ENCODE measurements at places on chromosomes 7 and 10.

DNA sequence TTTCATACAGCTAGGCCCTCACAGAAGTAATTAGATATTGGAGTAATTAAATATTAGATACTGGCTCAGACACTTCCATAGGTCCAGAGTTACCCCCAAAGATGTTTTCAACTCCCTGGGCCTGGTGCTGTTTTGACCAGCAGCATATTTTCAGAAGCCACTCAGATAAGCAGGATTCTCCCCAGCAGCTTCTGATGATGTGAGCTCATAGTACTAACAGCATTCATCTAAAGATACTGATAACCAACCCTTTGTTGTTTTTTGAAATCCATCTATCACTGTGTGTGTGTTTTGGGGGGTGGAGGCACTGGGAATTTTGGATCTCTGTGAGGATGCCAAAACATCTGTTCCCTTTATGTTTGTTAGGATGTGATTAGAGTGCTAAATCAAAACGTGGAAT is 52.7 kb downstream of the VPS50 start:
- DNase-seq = no peak

- no peak for DNase-seq
Observed at GRCh38 chr7:100773491-100773890, 40.1 kb downstream of the ZAN start.

- DNase-seq = no peak
Observed at GRCh38 chr10:123928427-123928826, 36.8 kb upstream of the CPXM2 start.

- no peak for DNase-seq
Observed at GRCh38 chr7:44733708-44734481, 14.8 kb upstream of the ZMIZ2 start.

GRCh38 chr7:99029466-99030435 is 114.2 kb downstream of the SMURF1 start:
- DNase-seq = no peak

- no peak for DNase-seq
Observed at GRCh38 chr7:105691082-105691679, 109.9 kb upstream of the EFCAB10 start.

- DNase-seq = no peak
Observed at GRCh38 chr7:47906883-47907282, 41.4 kb downstream of the PKD1L1 start.

- DNase-seq = no peak
Observed at GRCh38 chr7:13727279-13727678, 262.2 kb downstream of the ETV1 start.

DNA sequence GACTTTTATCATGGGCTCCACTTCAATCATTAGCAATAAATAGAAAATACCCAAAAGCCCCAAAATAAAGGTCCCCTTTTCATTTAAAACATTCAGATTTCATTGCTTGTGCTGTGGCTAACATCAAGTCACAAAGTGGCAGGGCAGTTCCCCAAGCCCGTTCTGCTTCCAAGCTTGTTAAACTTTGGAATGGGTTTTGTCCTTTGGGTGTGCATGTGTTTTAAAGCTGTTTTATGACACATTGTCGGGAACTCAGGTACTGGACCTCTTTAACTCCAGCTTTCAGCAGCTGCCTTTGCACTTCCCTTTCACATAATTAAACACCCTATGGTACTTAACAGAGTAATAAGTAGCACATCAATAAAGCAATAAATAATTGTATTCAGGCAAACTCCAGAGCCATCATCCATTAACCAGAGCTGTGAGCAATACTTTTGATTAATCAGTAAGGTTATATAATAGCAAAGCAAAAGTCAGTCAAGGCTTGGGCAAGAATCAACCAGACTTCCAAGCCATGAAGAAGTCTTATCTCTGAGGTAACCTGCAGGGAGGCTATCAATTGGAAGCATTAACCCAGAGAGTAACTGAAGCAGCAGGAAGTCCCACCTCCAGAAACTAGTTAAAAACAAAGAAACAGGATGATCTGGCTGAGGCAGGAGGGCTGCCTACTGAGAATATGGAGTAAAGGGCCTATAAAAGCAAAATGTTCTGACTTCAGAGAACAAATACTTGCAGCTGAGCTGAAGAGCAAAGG is 56.1 kb upstream of the ARID5B start:
- DNase-seq = no peak

GRCh38 chr10:3668276-3668965 is 116.6 kb downstream of the KLF6 start:
- DNase-seq = no peak

GRCh38 chr10:12605580-12606405 is 256.4 kb downstream of the CAMK1D start:
- peak; percentile 69 for DNase-seq

DNA sequence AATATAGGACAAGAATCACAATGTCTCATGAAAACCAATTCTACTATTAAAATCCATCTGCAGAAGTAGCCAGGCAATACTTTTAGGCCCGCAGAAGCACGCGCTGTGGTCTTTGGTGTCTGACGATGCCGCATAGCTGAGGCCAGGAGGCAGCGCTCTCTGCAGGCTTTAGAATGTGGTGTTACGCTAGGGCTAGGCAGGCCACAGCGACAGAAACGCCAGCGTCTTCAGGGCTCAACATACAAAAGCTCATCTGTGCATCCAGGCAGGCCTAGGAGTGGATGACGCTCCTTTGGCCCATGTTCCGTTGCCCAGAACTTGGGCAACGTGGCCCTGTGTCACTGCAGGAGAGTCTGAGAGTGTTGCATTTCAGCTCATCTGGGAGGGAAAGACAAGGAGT is 601.1 kb upstream of the FOXK1 start:
- DNase-seq = no peak

DNA sequence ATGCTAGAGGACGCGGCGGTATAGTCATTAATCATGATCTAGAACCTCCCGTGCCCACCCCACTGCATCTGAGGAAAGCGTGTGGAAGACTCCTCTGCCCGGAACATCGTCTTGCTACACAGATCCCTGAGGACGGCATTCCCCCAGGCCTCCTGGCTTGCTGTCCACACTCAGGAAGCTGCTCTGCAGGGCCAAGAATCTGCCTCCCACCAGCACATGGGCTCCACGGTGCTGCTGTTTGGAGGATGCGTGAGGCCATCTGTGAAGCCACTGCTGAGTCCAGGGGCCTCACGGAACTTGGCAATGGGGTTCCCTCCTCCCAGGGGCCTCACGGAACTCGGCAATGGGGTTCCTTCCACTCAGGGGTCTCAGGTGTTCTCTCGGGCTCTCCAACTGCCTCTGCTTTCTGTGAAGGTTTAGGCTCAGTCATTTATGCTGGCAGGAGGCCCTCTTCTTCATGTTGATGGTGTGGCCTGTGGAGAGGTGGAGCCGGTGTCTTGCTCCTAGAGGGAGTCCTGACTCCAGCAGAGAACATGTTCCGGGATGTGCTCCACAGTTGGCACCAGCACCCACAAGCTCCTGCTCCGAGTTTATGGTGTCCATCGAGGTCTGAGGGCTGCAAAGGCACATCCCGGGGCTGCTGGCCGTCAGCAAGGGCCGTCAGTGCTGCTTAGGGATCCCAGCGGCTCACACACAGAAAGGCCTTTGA is 273.3 kb downstream of the DNAJB6 start:
- no peak for DNase-seq

- DNase-seq = peak; percentile 78
Observed at GRCh38 chr7:12771378-12771877, 84.0 kb downstream of the ARL4A start.

- no peak for DNase-seq
Observed at GRCh38 chr10:63393050-63393449, 72.7 kb downstream of the JMJD1C start.

DNA sequence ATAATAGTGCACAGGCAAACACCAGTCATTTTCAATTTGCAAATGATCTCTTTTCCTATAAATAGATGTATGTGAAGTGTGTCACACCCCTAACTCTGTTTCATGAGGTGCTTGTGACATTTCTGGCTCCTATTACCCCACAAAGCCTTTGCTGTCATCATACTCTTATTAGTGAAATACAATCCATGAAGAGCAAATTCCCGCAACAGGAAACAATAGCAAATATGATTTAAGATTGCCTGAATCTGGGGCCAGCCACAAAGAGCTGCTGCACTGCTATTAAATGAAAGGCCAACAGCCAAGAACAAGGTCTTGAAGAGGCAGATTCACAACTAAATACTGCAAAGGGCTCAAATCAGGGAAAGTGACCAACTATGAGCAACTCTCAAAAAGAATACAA is 96.3 kb upstream of the CAV2 start:
- no peak for DNase-seq

GRCh38 chr10:112963835-112964234 is 13.8 kb downstream of the TCF7L2 start:
- DNase-seq = no peak

DNA sequence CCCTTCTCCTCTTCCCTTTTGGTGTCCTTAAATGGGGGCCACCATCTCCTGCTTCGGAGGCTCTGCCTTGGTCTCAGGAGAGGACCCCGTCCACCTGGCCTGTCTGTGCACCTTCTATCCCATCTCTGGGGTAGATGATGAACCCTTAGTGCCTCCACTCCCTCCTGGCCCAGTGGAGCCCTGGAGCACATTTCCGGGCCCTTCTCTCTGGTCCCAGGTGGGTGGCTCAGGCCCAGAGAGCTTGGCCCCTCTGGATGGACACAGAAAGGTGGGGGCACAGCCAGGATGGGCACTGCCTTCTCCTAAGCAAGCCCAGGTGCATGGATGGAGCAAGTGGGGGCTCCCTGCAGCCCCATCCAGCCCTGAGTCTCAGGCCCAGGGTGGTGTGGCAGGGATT is 121.4 kb upstream of the RET start:
- no peak for DNase-seq

DNA sequence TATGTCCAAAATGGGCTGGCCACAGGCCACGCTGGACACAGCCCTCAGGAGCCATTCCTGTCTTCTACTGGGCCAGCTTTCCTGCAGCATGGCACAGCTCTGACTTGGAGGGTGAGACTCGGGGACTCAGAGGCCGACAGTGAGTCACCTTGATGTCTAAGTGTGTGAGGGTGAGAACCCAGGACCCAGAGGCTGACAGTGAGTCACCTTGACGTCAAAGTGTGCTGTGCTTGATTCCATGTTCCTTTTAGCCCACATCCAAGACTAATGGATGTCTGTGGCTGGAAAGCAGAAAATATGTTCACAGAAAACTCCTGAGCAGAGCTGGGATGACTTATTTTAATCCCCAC is 6.0 kb upstream of the FAM170B start:
- no peak for DNase-seq

DNA sequence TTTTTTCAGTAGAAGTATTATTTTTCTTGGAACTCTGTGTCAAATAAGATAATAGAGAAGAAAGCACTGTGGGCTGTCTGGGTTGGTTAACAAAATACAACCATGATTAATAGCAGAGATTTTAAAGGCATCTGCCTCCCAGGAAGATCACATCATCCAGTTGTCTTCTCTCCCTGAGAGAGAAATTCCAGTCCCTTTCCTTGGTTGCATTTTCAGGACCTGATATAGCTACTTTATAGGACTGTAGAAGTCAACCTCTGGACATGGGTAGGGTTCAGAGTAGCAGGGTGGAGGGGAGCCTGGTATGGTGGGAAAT is 309.9 kb upstream of the IGFBP3 start:
- DNase-seq = no peak

GRCh38 chr10:87739703-87740102 is 78.3 kb downstream of the ATAD1 start:
- DNase-seq = no peak

GRCh38 chr7:46854958-46855473 is 726.9 kb downstream of the TNS3 start:
- no peak for DNase-seq

GRCh38 chr7:32169228-32169627 is 99.0 kb upstream of the PDE1C start:
- DNase-seq = no peak

- DNase-seq = no peak
Observed at GRCh38 chr7:75872073-75872782, 6.6 kb upstream of the RHBDD2 start.

GRCh38 chr7:157683747-157684156 is 346.9 kb downstream of the DNAJB6 start:
- no peak for DNase-seq

- DNase-seq = no peak
Observed at GRCh38 chr10:114694062-114694461, 36.0 kb upstream of the ABLIM1 start.

DNA sequence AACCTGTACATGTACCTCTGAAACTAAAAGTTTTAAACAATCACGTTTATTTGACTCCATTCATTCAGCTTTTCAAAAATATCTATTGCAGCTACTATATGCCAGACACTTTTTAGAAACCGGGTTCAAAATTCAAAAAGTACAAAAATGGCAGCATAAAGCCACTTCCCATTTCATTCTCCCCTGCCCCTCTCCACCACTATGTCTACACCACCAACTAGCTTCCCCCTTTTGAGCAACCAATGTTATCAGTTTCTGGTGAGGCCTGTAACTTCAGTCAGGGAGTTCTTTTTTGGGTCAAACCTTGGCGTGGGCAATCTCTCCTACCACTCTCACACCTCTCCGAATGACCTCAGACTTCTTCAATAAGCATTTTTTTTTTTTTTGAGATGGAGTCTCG is 11.5 kb upstream of the HHEX start:
- DNase-seq = no peak

DNA sequence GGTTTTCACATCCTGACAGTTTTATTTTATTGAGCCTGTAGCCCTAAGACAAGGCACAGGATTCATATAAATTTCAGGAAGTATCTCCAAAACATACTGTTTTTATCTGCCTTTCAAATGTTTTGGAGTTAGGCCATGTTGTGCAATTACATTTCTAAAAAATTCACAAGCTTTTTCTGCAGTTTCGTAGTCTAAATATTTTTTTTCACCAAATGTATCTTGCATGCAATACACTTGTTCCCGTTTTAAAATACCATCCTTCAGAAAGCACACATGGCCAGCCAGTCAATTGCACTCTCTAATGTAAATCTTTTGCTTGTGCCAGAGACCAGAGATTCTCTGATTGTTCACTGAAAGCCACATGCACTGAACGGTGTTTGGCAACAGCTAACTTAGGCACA is 161.5 kb upstream of the PRKCQ start:
- DNase-seq = no peak

DNA sequence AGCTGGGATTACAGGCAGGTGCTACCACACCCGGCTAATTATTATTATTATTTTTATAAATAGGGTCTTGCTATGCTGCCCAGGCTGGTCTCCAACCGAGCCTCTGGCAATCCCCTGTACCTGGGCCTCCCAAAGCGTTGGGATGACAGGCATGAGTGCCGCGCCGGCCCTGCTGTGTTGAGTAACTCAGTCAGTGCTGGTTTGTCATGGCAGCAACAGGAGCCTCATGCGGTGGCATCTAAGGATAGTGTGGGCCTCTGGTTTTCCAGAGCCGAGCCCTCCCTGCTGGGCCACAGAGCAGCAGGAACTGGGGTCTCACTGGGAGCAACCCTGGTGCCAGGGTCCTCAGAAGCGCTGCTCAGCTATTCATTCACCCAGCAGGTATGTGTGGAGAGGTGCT is 244.7 kb downstream of the ELFN1 start:
- DNase-seq = no peak
